Head of caudate nucleus (tissue), 42 donors: ENCODE measurements at places on chromosomes 16 and 17.

DNA sequence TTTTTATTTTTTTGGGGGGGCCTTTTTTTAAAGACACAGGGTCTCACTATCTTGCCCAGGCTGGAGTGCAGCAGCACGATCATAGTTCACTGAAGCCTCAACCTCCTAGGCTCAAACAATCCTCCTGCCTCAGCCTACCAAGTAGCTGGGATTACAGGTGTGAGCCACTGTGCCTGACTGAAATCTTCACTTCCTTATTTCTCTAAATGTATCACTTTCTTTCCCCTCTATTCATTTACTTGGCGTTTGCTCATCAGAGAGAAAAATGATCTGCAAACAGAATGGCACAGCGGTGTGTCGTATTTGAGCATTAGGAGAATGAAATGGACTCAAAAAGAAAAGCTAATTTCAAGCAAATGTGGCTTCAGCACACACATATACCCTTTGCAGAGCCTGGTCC, 44.3 kb upstream of the CDH5 start:
- DNase-seq = no peak

- DNase-seq = no peak
Measured at GRCh38 chr17:40506786-40507185, 5.4 kb upstream of the TNS4 start.

DNA sequence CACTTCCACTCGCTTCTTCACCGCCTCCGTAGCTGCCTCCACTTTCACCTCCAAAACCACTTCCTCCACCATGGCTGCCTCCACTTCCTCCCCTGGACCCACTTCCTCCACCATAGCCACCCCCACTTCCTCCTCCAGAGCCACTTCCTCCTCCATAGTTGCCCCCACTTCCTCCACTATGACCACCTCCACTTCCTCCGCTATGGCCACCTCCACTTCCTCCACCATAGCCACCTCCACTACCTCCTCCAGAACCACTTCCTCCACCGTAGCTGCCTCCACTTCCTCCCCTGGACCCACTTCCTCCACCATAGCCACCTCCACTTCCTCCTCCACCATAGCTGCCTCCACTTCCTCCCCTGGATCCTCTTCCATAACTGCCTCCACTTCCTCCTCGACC, 4.5 kb downstream of the KRT9 start:
- no peak for DNase-seq

GRCh38 chr16:87696726-87697125, 69.1 kb downstream of the KLHDC4 start:
- DNase-seq = no peak

- no peak for DNase-seq
Measured at GRCh38 chr17:32148351-32148750, 6.0 kb downstream of the RHOT1 start.

GRCh38 chr16:53773881-53774280, 69.9 kb downstream of the FTO start:
- no peak for DNase-seq
